ENCODE measurements at places on chromosomes 13 and 19. TPM values are rescaled to one million over a fixed set of nuclear protein-coding genes. Genes with fewer than 3 reads are reported as not detected.

The FCHO1 gene
- not detected for total RNA-seq

DNA sequence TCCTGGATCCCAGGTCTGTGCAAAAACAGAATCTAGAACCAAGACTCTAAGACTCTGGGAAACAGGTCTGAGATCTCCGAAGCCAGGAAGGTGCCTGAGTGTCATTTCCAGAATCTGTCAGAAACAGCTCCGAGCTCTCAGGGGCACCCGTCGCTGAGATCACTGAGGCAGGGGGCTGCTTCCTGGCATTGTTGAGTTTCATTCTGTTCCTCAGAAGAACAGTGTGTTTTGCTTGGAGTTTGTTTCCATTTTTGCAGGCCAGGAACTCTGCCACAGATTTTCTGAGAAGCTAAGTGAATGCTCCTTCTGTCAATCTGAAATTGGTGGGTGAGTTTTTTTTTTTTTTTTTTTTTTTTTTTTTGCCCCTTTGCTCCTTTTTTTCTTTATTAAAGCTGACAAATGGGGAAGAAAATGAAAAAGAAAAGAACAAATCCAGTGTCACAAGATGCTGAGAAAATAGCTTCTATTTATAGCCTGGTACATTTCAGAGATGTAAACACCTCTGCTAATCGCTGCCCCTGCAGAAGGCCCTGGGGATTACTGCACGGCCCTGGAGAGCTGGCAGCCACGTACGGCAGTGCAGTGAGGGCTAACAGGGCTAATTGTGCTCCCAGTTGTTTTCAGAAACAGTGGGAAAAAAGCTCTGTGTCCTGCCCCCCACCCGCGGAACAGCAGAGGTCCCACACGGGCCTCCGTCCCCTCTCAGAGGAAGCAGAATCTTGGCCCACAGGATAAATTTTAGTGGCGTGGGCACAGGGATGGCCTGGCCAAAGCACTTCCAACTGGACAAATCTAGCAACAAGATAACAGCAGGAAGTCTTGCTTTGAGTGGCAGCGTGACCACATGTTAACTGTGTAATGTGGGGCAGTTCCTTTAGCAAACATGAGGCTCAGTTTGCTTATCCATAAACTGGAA lies 237.6 kb upstream of the IRS2 start:
- H3K27ac ChIP-seq: peak overlapping the region; percentile 84
- no peaks in the 10 kb centered on the region for H3K27me3 ChIP-seq
- H3K36me3 ChIP-seq: no peaks in the 10 kb centered on the region
- peaks cover 10% of the 10 kb centered on the region for H3K4me1 ChIP-seq
- DNase-seq: peak; percentile 82

DNA sequence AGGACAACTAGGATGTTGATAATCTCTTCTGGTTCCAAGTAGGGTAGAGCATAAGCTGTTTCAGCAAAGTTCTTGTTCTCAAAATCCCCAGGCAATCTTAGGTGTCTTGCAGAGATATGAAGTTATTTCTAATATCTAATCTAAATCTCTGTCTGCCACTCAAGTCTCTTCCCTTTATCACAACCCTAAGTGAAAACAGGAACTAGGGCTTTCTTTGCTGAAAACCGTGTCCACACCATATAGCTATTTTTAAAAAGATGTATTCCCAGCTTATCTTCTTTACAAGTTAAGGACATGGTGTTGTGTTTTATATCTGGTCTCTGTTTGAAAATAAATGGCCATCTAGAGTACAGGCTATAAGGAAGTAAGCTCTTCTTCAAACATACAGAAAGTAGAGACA lies 11.3 kb upstream of the RNASEH2B start:
- no peaks in the 10 kb centered on the region for H3K4me1 ChIP-seq
- no peak overlapping the region for H3K27ac ChIP-seq
- no peaks in the 10 kb centered on the region for H3K27me3 ChIP-seq
- H3K4me3 ChIP-seq: no peak overlapping the region
- no peaks in the 10 kb centered on the region for H3K36me3 ChIP-seq

GRCh38 chr13:86193281-86193680 lies 394.1 kb upstream of the SLITRK6 start:
- no peak overlapping the region for H3K27ac ChIP-seq
- no peaks in the 10 kb centered on the region for H3K27me3 ChIP-seq
- H3K36me3 ChIP-seq: no peaks in the 10 kb centered on the region
- H3K4me3 ChIP-seq: no peak overlapping the region
- no peak for DNase-seq
- H3K4me1 ChIP-seq: no peaks in the 10 kb centered on the region

DNA sequence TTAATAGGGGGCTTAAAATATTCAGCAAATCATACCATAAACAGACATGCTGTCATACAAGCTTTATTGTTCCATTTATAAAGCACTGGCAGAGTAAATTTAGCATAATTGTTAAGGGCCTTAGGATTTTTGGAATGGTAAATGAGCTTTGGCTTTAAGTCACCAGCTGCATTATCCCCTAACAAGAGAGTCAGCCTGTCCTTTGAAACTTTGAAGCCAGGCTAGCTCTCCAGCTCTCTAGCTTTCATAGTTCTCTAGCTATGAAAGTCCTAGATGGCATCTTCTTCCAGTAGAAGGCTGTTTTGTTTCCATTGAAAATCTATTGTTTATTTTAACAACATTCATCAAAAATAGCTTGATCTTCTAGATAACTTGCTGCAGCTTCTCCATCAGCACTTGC lies 420.8 kb upstream of the GPC6 start:
- peak overlapping the region; percentile 53 for H3K27ac ChIP-seq
- H3K4me3 ChIP-seq: peak overlapping the region; percentile 41
- no peak for DNase-seq
- no peaks in the 10 kb centered on the region for H3K27me3 ChIP-seq

DNA sequence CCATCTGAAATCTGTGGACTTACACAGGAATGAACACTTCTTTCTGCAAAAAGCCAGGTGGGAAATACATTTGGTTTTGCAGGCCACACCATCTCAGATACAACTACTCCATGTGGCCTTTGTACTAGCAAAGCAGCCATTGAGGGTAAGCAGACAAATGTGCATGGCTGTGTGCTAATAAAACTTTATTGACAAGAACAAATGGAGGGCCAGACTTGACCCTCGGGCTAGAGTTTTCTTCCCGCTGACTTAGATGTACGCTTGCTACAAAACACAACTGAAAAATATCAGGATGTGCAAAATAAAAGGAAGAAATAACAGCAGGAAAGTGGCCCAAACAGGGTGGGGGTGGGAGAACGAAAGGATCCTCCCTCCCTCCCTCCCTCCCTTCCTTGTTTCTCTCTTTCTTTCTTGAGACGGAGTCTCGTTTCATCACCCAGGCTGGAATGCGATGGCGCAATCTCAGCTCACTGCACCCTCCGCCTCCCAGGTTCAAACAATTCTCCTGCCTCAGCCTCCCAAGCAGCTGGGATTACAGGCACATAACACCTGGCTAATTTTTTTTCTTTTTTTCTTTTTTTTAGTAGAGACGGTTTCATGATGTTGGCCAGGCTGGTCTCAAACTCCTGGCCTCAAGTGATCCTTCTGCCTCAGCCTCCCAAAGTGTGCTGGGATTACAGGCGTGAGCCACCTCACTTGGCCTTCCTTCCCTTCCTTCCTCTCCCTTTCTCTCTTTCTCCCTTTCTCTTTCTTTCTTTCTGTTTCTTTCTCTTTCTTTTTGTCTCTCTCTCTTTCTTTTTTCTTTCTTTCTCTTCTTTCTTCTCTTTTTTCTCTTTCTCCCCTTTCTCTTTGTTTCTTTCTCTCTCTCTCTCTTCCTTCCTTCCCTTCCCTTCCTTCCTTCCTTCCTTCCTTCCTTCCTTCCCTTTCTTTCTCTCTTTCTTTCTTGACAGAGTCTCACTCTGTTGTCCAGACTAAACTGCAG lies 29.3 kb downstream of the CCL25 start:
- no peak for DNase-seq
- H3K36me3 ChIP-seq: no peaks in the 10 kb centered on the region
- H3K4me3 ChIP-seq: no peak overlapping the region
- H3K27ac ChIP-seq: no peak overlapping the region
- no peaks in the 10 kb centered on the region for H3K27me3 ChIP-seq

GRCh38 chr13:32134241-32135055 lies 102.9 kb downstream of the FRY start:
- H3K27me3 ChIP-seq: no peaks in the 10 kb centered on the region
- DNase-seq: no peak
- H3K4me3 ChIP-seq: no peak overlapping the region
- peak overlapping the region; percentile 89 for H3K27ac ChIP-seq

All from ascending aorta (tissue), 2 donors.